ENCODE measurements at places on chromosomes 3 and 15.

GRCh38 chr3:171516765-171517164, 56.6 kb upstream of the TNIK start:
- DNase-seq: no peak

- no peak for DNase-seq
Observed at GRCh38 chr3:17182166-17182565, 297.4 kb downstream of the PLCL2 start.

- DNase-seq: no peak
Observed at GRCh38 chr3:143408771-143409170, 289.2 kb downstream of the CHST2 start.

GRCh38 chr3:63562323-63562722, 90.2 kb upstream of the SNTN start:
- DNase-seq: no peak

GRCh38 chr3:167913219-167913835, 177.8 kb downstream of the SERPINI1 start:
- peak; percentile 73 for DNase-seq

DNA sequence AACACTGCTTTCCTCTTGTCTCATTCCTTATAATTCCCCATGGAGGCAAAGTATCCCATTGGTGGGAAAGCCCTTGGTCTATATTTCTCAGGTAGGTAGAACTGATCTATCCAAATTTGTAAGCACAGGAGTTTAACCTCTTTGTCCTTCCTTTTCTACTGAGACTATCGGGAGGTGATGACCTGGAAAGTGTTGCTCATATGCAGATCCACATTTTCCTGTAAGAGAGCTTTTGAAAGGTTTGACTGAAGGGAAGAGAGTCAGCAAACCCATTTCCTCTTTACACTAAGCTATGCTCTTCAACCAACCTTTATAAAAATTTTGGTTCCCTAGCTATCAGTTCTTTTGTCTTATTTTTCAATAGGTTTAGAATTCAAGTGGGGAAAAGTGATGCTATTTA, 200.7 kb downstream of the TIGIT start:
- no peak for DNase-seq

DNA sequence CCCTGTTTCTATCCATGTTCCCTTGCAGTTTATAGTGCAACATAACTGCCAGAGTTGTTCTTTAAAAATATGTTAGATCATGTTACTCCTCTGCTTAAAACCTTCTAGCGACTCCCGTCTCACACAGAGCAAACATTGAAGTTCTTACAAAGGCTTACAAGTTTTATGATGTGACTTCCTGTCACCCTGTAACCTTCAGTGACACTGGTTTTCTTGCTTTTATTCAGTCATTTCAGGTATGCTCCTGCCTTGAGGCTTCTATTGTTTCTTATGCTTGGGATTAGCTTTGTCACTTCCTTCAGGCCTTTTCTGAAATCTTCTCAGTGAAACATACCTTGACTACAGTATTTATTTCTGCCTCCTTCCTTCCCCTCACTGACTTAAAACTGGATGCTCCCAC, 252.1 kb downstream of the DOCK3 start:
- DNase-seq: no peak
